ENCODE measurements at places on chromosomes 5 and 9. TPM values are rescaled to one million over a fixed set of nuclear protein-coding genes. Genes with fewer than 3 reads are reported as not detected.

CDH9 gene
- polyA plus RNA-seq: 0.91 TPM

LPCAT1 gene
- polyA plus RNA-seq: 14.8 TPM

RASGEF1C gene
- 1.3 TPM for polyA plus RNA-seq

MAPKAP1 gene
- 46.8 TPM for polyA plus RNA-seq

MARVELD2 gene
- polyA plus RNA-seq: 42.0 TPM

DNA sequence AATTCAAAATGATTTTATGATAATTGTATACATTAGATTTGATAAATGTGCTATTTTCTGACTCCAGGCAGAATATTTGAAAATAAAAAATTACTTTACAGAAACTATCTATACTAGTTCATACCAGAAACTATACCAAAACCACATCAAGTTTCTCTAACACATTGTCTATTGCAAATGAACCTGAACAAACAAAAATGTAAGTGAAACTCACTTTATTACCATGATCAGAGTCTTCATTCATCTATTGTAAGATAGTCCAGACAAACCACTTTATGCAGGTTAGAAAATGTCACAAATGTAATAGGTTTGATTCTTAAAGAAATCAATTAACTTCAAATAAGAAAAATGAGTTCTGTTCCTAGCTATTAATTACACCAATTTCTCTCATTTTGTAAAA, 99.4 kb downstream of the OXCT1 start:
- DNase-seq: no peak

DNA sequence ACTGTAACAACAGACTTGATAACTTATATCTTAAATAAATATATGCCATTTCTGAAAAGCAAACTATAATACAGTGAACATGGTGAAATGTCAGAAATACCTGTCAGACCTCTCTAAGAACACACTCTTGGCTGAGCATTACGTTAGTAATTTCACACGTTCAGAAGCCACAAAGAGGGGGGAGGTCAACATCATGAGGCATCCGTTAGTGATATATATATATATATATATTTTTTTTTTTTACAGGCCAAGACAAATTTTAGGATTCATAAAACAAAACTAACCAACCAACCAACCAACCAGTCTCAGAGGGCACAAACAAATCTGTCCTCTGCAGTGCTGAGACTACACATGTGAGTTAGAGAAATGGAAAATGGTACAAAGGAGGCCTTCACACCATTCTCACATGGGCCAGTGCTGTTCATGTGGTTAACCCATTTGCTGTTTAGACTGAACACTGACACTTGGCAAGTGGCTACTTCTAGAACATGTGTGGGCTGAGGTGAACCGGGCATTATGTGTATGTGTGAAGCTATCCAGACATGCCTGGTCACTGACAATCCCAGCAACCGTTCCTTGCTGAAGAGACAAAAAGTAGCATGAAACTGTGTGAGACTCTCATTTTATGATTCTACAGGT, 54.5 kb downstream of the ELL2 start:
- no peak for DNase-seq

DNA sequence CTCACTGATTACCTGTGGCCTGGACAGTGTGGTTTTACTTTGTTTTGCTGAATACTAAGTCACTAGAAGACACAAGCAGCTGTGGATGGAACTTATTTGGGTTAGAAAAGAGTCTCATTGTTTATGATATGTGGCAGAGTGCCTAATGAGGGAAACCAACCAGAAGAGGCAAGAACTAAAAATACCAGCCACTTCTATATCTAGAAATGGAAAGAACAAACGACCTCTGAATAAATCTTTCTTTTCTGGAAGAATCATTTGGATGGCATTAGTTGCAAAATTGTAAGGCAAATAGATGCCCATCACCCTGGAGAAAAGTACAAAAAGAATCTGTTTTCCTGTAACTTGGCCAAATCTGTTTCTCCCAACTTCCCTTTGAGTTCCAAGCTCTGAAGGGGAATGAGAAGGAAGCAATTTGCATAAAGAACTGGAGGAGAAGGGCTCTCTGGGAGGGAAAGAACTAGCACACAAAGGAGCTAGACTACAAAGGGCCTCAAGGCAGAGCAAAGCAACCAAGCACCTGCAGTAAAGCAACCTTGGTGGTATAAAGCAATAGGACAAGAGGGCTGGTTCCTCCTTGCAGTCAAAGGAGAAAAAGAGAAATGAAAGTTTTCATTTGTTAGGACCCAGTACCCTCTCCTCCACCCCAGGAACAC, 455.4 kb downstream of the CAAP1 start:
- DNase-seq: no peak

GRCh38 chr5:19660679-19661078, 327.3 kb downstream of the CDH18 start:
- no peak for DNase-seq

DNA sequence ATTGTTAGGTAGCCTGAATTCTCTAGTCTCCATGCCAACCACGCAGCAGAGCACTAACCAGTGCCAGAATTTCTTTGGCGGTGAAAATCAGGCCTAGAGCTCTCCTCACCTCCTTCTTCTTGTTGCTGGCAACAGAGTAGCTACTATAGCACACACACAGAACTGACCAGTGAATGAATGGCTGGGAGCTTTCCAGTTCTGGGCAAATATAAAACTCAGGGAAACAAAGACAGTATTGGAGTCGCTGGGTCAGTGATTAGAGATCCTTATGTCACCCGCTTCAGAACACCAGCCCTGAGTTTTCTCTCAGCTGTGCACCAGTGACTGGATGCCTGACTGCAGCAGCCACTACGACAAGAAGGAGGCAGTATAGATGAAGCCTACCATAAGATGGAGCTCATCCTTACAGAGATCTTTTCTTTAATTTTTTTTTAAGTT, 26.9 kb upstream of the FEM1C start:
- DNase-seq: no peak

- no peak for DNase-seq
Observed at GRCh38 chr5:68289498-68289897, 73.9 kb downstream of the PIK3R1 start.

GRCh38 chr9:121178676-121179372, 22.8 kb downstream of the RAB14 start:
- peak; percentile 87 for DNase-seq

DNA sequence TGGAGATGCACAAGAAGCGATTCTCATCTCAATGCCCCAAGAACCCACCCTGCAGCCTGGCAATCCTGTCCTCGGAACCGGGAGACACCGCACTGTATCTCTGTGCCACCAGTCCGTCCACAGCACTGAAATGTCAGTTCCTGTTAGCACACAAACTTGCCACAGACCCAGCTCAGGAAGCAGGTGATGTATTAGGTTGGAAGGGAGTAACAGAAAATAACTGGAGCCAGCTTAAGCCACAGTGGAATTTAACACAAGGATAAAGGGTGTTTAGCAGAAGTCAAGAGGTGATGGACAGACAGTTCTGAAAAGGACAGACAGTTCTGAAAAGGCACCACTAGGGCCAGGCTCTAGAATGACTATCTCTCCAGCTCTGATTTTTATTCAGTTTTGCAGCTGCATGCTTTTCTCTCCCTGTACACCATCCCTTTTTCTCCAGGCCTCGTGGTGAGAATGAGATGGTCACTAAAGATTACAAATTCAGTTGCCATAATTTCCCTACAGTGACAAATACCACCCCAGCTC, 114.4 kb downstream of the ANKRD18B start:
- no peak for DNase-seq

DNA sequence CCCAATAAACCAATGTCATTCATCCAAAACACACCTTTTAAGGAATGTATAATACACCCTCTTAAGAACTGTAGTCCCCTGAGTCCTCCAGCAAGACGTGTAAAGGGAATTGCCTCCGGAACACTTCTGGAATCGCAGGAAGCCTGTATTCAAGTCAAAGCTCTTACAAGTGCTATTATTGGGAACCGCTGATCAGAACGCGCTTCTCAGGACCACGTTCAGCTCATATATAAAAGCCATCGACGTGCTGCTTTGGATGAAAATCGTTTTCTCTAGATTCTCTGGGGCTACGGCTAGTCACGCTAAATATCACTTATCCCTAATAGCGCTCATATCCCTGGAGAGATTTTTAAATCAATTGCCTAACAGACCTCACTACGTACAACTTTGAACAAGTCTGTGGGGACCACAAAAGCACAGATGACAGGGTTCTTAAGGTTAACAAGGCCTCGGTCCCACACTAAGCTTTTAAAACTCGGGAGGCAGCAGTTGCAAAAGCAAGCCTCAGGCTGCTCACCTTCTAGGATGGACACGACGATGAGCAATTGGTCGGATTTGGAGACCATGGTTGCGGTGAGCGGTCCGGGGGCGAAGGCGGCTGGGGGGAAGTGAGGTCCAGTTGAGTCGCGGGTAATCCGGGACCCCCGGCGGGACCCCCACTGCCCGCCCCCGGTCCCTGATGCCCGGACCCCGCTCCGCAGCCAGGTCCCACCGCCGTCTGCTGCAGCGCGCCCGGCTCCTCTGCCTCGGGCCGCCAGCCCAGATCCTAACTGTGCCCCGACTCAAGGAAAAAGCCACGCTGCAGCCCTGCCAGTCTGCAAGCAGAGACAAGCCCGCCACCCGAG, 548 bp downstream of the CEP120 start:
- DNase-seq: no peak

Measured in large intestine (tissue), 12 donors.